ENCODE measurements at places on chromosomes 2 and 18.
A peak's percentile ranks its signal among the peaks of the same experiment; 100 is the strongest.

- no peak for DNase-seq
Observed at GRCh38 chr18:12474876-12475275, 67.1 kb downstream of the PRELID3A start.

DNA sequence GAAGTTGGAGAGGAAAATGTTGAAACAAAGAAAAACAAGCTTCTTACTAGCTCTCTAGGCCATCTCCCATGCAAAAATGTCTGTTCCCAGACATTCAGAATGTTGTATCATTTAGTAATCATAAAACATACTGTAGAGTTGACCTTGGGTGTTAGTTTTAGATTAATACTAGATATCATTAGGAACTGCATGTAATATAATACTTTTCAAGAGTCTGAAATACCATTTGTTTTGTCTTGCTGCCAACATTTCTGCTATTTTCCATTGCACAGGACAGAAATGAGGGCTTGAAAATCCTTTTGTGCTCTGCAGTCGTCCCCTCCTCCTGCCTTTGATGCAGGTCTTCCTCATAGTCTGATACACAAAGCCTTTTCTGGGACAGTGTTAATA, 89.5 kb upstream of the RBMS1 start:
- peak; percentile 52 for DNase-seq

- DNase-seq = no peak
Observed at GRCh38 chr2:148622366-148622765, 22.2 kb upstream of the EPC2 start.

- DNase-seq = no peak
Observed at GRCh38 chr2:113716291-113716690, 40.2 kb downstream of the SLC35F5 start.

DNA sequence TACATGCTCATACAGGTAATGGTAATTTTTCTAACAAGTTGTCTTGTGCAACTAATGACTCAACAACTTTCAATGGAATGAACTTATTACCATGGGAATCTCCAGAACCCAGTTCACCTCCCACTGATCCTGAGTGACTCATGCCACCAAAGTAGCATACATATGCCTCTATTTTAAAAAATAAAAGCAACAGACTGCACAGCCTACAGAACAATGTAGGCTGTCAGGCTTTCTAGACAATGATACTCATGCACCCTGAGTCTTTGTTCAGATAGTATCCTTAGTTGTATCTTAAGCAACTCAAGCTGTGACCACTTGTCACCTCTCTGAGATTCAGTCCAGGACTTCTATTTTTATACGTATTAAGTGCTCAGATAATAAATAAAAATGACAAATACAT, 531.0 kb upstream of the SETBP1 start:
- DNase-seq = peak; percentile 4

DNA sequence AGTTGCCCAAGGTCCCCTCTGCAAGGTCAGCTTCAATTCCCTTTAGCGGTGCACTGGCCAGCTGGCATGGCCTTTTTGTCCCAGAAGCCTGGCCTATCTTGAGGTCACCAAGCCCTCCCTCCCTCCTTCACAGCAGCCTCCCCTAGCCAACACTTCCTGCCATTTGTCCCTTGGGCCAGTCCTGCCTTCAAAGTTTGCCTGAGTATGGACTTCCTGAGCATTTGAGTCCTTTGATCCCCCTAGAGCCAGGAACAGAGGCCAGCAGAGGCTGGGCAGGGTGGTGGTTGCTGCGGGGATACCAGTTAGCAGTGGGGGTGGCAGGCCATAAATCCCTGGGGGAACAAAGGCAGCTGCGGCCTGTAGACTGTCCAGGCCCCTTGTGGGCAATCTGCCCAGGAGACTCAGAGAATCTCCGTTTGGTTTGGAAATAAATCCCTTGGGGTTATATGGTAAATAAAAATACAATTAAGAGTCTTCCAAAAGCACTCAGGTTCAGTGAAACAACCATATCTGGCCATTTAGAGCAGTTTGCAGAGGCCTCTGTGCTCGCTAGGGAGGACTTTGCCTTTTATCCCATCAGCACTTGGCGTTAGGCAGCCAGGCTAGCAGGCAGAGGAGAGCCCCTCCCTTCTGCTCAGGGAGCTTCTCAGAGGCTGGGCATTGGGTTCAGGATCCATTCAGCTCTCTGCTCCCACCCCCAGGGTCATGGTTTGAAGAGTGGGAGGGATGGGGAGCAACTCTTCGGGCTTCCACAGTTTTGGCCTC, 3.1 kb upstream of the HES6 start:
- no peak for DNase-seq

- no peak for DNase-seq
Observed at GRCh38 chr2:36672199-36672598, 24.3 kb upstream of the VIT start.

- no peak for DNase-seq
Observed at GRCh38 chr2:55109219-55109891, 59.1 kb upstream of the RTN4 start.

- DNase-seq = no peak
Observed at GRCh38 chr2:15764683-15765011, 173.0 kb downstream of the DDX1 start.

DNA sequence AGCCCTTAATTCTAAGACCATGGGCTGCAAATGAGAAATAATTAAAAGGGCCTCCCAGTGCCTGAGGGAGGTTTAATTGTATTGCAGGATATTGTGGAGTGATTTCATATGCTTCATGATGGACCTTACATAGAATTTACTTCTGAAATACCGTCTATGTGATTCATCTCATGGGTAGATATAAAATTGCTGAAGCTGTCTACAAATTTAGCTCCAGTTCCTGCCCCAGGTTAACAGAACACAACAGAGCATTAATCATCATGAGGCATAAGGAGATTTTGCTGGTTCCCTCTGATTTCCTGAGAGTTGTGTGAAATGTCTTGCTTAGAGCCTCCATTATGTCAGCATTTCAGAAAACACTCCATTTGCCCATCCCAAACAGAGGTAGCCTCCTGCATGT, 770 bp downstream of the UPP2 start:
- DNase-seq = no peak

DNA sequence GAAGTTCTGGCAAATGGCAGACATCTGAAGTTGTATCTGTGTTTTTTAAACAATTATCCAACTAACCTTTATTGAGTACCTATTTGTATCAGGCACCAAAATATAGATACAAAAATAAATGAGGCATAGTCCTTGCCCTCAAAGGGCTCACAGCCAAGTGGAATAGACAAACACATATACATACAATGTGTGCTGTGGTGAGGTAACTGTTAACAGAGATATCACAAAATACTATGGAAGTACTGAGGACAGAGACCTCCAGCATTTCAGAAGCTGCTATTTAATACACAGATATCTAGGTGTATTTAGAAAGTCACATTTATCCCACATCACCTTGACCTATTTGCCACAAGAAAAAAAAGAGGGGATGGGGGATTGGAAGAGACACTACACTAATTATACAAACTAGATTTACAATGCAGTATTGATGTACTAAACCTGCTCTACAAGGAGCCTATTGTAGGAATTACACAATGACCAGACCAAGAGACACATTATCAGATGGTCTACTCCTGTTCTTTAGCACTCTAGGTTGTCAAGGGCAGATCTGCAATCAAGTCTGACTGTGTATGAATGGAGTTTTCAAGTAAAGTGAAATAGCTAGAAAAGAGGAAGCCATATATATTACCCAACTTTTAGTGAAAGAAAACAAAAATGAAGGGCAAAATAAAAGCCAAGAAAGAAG, 62.2 kb downstream of the SPIRE1 start:
- DNase-seq = no peak

- DNase-seq = no peak
Observed at GRCh38 chr2:85804583-85804982, 50.8 kb downstream of the ATOH8 start.

GRCh38 chr2:107028661-107029060, 142.7 kb upstream of the ST6GAL2 start:
- no peak for DNase-seq

GRCh38 chr2:182359990-182360662, 66.7 kb downstream of the PDE1A start:
- no peak for DNase-seq

- peak; percentile 72 for DNase-seq
Observed at GRCh38 chr2:163774862-163775261, 39.1 kb upstream of the FIGN start.

DNA sequence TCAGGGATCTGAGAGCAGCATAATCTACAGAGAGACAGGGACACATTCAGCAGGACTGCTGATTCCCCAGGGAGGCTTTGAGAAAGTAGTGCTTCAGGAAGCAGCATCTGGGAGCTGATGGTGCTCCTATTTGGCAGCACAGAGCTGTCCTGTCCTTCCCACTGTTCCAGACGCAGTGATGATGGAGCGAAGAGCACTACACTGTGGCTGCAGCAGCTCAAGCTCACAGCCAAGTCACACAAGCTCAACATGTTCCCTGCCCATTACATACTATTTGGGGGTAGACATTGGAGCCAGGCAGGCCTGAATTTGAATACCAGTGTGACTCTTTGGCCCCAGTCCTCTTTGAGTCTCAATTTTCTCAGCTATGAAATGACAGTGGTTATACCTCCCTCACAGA, 15.2 kb upstream of the GALM start:
- no peak for DNase-seq
